Smooth muscle cell of bladder (primary cell): ENCODE measurements at places on chromosomes 12 and 14. TPM values are rescaled to one million over a fixed set of nuclear protein-coding genes. Genes with fewer than 3 reads are reported as not detected.

CNTN1 gene
- total RNA-seq, result 0.28 and 0.65 TPM in 2 replicates

TBC1D30 gene
- 0.18 and 0.28 TPM in 2 replicates for total RNA-seq

FOXN4 gene
- not detected in 2 replicates for total RNA-seq

LGR5 gene
- not detected in 2 replicates for total RNA-seq

ARHGDIB gene
- 1.1 and 1.2 TPM in 2 replicates for total RNA-seq

SLC5A8 gene
- total RNA-seq, result not detected in 2 replicates

LUM gene
- total RNA-seq, result 1,417 and 1,464 TPM in 2 replicates

SDSL gene
- total RNA-seq, result 17.5 and 18.3 TPM in 2 replicates

FAIM2 gene
- total RNA-seq, result 5.4 and 5.5 TPM in 2 replicates

CYP46A1 gene
- total RNA-seq, result under 0.01 and 0.74 TPM in 2 replicates
